Spinal cord (tissue), 10 donors: ENCODE measurements at places on chromosomes 2 and 18. TPM values are rescaled to one million over a fixed set of nuclear protein-coding genes. Genes with fewer than 3 reads are reported as not detected.
A peak's percentile ranks its signal among the peaks of the same experiment; 100 is the strongest.

DNA sequence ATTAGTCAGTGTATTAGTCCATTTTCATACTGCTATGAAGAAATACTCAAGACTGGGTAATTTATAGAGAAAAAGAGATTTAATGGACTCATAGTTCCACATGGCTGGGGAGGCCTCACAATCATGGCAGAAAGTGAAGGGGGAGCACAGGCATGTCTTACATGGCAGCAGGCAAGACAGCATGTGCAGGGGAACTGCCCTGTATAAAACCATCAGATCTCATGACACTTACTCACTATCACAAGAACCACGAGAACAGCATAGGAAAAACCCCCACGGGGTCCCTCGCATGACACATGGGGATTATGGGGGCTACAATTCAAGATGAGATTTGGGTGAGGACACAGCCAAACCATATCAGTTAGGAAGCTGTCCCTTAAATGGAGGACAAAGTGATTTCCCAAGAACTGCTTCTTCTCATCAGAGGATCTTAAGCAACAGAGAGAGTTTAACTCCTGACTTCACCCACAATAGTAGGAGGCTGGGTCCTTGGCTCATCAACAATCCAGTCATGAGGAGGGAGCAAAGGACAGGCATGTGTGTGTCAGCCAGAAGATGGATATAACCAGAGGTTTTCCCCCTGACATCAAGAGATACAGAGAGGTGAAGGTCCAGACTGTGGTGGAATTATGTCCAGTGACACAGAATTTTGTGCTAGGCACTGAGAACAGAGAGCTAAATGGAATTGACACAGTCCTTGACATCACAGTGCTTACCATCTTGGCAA, 203.8 kb upstream of the SH3BP4 start:
- no peak for DNase-seq

- no peak for DNase-seq
These were observed 161.3 kb downstream of the DTNA start for GRCh38 chr18:34871435-34871834.

DNA sequence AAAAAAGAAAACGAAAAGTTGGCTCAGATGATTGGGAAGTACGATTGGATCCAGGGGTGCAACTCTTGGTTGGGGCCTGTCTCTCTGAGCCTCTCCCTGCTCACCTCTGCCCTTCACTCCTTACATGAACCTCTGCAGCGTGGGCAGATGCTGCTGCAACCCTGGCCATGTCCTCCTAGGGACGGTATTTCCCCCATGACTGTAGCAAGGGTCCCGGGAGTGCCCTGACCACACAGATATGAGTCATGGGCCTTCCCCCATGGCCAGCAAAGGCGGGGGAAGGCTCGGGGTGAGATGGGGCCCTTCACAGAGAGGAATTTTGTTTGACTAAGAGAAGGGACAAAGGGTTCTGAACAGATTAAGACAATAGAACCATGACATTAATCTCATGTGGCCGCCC, 129.0 kb downstream of the NCK2 start:
- no peak for DNase-seq

The GALNT3 gene
- 7.5 TPM for polyA plus RNA-seq

The CYP27A1 gene
- 10.3 TPM for polyA plus RNA-seq

GRCh38 chr18:51654488-51655326, 457.2 kb upstream of the MEX3C start:
- DNase-seq, result peak; percentile 65

The AQP4 gene
- 772 TPM for polyA plus RNA-seq

The PREB gene
- 62.9 TPM for polyA plus RNA-seq

The ELOA2 gene
- polyA plus RNA-seq, result not detected

DNA sequence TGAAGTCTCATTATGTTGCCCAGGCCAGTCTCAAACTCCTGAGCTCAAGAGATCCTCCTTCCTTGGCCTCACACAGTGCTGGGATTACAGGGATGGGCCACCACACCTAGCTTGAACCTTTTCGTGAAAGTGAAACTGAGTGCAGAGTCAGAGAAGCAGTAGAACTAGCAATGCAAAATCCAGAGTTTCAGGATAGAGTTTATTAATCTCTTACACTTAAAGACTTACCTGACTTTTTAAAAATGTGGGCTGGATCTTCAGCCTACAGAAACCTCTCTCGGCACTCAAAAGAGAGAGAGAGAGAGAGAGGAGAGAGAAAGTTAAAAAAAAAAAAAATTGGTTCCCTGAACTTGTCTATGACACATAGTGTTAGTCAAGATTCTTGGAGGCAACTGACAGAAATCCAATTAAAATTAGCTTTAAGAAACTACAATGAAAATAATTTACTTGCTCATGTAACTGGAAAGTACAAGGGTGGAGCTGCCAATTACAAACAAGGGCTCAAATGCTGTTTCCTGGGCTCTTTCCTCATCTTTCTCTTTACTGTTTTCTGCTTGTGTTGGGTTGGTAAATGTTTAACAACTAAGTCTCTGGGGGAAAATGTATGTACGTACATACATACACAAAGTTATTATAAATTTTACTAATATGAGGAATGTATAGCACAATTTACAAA, 98.1 kb upstream of the CERS6 start:
- no peak for DNase-seq

The PSMA8 gene
- polyA plus RNA-seq, result 0.21 TPM

DNA sequence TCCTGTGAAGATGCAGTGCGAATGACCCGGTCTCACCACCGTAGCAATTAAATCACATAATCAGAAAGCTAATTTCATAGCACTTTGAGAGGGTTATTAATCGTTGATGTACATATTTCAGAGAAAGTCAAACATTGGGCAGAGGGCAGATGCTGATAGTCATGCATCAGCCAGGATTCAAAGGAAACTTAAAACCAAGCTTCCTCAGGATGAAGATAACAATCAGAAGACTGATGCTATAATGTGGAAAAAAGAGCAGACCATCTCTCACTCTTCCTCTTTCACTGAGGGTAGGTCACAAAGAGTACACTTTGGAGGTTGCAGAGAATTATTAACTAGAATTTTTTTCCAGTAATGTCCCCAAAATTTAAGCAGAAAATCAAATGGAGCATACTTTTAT, 1027.7 kb upstream of the ZEB2 start:
- DNase-seq, result no peak

GRCh38 chr18:581096-581495, 916 bp downstream of the CETN1 start:
- no peak for DNase-seq

The SAG gene
- 0.48 TPM for polyA plus RNA-seq

DNA sequence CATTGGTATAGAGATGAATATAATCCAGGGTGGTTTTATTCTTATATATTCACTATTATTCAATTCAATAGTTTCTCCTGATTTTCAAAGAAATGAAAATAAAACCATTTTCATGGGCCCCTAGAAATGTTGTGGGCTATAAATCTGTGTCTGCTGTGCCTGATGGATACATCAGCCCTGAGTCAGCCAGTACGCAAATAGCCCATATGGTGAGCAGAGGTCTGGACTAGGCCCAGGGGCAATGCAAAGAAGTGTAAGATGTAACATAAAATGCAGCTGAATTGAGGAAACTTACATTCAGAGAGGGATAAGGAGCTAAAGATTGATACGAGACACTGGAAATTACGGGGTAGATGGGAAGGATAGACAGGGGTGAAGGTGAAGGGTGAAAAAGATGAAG, 122.5 kb downstream of the MAIP1 start:
- no peak for DNase-seq

DNA sequence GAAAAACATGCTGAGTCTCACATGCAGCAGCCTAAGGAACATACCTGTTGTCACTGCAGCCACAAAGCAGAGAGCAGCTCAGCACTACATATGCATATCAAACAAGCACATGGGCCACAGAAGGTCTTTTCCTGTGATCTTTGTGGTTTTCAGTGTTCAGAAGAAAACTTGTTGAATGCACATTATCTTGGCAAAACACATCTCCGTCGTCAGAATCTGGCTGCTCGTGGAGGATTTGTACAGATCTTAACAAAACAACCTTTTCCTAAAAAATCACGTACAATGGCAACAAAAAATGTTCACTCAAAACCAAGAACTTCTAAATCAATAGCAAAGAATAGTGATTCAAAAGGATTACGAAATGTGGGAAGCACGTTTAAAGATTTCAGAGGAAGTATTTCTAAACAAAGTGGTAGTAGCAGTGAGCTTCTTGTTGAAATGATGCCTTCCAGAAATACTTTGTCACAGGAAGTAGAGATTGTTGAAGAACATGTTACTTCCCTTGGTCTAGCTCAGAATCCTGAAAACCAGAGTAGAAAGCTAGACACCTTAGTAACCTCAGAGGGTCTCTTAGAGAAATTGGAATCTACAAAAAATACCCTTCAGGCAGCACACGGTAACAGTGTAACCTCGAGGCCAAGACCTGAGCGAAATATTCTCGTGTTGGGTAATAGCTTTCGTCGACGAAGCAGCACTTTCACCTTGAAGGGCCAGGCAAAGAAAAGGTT, 34.1 kb downstream of the ZNF407 start:
- DNase-seq, result no peak

The HOXD13 gene
- not detected for polyA plus RNA-seq

DNA sequence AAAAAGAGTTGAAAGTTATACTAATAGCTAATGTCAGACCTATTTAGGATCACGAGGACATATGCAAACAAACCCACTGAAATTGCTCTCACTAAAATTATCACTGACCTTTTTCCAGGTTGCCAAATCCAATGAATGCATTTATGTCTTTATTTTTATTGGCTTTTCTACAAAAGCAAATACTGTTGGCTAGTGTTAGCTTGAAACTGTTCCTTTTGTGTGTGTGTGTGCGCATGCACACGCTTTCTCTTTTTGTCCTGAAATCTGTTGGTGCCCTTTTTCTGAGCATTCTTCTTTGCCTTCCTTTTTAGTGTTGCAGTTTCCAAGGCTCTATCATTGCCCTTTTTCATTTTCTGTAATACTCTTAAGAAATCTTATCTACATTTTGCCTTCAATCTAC, 1269.2 kb downstream of the LRP1B start:
- DNase-seq, result no peak

DNA sequence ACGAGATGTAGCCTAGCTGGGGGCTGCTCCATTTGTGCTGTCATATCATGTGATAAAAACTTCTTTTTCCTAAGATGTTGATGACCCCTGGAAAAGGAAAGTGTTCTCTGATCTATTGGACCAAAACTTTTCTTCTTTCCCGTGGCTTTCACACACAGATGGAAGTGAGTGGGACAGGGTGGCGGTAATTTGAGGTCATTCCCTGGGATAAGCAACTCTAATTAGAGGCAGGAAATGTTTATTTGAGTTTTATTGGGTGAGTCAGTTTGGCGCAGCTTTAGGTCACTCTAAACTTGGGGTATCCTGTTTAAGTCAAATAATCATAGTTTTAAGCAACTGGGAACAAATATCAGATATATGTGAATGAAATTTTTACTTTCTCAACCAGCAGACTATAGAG, 221.0 kb upstream of the EPAS1 start:
- no peak for DNase-seq

DNA sequence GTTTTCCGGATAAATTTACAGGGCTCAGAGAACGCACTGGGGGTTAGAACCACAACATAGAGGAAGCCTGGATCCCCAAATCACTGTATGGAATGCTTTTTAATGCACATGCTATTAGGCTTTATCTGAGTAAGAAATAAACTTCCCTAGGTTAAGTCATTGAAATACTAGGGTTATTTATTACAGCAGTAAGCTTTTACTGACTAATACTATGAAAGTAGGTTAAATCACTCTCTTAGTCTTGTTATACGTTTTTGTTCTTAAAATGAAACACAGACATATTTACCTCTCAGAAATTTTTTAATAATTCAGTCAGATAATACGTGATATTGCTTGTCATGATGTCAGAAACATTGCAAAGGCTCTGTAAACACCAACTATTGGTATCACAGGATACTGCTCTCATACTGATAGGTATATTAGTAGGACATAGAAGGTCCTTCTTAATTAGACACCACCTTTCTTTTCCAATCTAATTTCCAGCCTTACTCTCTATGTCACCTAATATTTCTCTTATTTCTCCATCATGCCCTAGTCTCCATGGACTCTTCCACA, 162.7 kb upstream of the NYAP2 start:
- no peak for DNase-seq
